Iris pigment epithelial cell (primary cell): ENCODE measurements at places on chromosomes 13 and 19.

- DNase-seq: no peak
Observed at GRCh38 chr19:14814982-14815652, 19.9 kb downstream of the OR7A5 start.

DNA sequence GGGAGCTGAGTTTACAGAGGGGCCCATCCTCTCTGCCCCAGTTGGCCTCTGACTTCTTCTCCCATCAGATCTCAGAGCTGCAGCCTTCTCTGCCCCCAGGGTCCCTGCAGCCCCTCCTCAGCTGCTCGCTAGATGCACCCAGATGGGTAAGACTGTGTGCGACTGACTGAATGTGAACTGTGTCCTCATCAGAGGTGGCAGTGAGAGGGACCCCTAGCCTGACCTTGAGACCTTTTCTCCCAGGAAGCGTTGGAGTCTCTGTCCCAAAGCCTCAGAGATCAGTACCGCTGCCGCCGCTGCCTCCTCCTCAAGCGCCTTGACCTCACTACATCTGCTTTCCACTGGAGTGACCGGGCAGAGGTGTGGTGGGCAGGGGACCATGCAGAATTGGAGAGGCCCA, 2.4 kb downstream of the FAM98C start:
- no peak for DNase-seq

DNA sequence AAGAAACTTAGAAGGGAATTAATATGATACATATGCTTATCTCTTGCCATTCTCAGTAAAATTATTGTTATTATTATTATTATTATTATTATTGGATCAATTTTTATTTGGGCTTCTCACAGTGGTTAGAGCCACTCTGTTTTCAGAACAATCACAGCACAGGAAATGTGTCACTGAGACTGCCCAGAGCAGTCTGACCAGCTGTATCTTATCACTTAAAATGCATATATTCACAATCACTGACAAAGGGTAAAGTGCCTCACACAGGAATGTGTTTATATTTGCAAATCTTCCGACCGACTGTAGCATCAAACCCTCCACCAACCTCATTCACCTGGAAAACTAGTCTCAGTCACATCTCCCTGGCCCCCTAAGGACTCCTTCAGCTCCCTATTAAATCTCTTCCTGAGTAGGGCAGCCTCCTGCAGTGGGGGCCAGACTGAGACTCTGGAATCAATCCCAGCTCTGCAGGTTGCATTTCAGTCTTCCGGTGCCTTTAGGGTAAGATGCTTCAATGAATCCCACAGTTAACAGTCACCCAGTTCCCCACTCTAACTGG, 738.3 kb upstream of the SLITRK5 start:
- DNase-seq: peak; percentile 3

DNA sequence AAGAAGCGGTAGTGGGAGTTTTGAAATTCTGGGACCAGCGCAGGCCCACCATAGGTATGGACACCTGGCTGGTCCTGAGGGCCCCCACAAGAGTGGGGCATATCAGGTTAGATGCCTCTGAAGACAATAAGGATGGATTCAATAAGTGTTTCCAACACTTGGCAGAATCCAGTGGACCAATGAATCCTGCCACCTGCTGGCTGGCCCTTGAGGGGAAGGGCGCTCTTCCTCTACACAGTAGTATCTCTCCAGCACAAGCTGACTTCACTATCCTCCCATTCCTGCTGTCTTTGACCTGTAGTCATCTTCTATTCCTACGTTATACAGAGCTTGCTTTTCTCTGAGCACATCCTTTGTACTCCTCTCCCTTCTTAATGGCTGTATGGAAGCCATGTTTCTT, 199.7 kb upstream of the TSHZ3 start:
- peak; percentile 24 for DNase-seq

DNA sequence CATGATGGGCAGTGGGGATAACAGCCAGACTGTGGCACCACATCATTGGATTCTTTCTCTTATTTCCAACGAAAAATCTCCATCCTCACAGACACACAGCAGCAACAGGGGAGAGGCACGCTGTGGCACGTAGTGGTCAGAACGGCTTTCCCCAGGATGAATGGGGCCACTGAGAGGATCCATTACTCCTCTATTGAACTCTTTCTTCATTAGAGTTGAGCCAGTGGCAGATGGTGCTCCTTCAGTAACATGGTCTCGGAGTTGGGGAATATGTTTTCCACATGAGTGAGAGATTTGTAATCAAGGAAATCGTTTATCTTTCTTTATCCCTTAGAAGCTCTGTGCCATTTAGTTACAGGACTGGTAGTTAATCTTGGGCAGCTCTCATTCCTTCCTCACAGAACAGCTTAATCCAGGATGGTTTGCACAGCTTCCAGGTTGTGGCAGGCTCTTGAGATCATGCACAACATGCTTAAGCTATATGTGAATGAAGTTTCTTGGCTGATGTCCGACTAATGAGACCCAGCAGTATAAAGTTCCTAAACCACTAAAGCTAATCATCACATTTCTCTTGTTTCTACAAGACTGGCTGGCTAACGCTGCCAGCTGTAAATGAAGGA, 180.5 kb upstream of the SLC10A2 start:
- no peak for DNase-seq

DNA sequence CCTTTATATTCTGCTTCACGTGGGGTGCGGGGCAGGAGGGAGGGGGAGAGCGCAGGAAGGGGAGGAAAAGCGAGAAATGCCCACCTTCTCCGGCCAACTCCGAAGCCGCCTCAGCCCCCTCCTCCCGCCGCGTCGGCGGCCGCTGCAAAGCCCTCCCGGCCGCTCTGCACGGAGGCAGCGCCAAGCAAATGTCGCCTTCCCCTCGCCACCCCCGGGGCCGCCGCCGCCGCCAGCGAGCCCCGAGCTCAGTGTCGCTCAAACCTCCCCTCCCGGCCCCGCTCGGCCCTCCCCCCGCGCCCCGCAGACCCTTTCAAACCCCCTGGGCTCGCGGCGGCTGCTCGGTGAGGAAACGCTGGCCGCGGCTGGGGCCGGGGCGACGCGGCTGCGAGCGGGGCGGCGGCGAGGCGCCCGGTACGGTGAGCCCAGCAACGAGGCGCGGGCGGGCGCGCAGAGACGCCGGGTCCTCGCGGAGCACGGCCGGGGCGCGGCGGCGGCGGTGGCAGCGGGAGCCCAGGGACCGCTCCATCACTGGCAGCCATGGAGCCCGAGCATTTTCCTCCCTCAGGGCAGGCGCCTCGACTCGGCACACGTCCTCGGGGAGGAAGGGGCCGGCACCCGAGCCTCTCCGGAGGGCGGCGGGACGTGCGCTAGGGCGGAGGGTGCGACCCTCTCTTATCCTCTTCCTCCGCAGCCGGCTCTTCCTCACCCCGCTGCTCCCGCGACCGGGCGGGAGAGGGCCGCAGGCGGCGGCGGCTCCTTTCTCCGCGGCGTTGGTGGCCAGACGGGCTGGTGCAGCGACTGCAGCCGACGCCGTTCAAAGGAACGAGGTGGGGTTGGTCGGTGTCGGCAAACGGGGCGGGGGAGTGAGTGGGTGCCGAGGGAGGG, 463 bp upstream of the TSC22D1 start:
- DNase-seq: no peak

- DNase-seq: peak; percentile 29
Observed at GRCh38 chr19:54325194-54325621, 12.2 kb upstream of the LILRA5 start.

DNA sequence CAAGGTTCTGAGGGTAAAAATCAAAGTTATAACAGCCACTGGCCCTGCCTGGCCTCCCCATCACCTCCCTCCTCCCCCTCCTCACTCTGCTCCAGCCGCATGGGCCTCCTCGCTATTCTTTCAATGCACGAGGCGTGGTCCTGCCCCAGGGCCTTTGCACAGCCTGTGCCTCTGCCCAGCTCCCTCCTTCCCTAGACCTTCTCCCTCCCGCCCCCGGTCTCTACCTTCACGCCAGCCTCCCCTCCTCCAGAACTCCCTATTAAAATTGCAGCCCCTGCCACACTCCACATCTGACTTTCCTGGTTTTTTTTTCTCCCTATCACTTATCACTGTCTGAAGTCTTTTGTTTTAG, 3.3 kb downstream of the RAX2 start:
- no peak for DNase-seq

GRCh38 chr19:17510220-17510993, 1.0 kb upstream of the PGLS start:
- DNase-seq: no peak

DNA sequence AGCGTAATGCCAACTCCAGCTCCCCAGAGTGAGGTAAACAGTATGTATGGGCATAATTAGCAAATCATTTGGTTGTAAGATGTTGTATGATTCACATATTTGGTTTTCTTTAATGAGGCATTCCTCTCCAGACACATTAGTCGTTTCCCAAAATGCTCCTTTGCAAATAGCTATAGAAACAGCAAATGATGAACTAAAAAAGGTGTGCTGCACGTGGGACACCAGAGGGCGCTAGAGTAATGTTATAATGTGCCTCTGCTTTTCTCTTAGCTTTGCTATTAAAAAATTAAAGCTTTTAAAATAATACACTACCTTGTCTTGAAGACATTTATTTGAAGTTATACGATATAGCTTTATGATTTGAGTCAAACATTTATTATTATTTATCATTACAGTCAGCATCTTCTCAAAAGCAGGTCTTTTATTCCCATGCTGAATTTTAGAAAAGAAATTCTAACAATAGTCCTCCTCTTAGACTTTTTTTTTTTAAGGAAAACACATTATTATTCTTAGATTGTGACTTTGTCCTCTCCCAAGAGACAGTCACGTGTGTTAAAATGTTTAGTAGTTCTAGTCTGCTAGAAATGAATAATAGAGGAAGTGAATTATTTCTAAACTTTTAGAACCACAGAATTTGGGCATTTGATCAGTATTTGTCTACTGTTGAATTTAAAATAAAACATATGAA, 121.6 kb upstream of the FRY start:
- DNase-seq: peak; percentile 58

- DNase-seq: peak; percentile 54
Observed at GRCh38 chr13:32229443-32229842, 85.7 kb downstream of the ZAR1L start.

DNA sequence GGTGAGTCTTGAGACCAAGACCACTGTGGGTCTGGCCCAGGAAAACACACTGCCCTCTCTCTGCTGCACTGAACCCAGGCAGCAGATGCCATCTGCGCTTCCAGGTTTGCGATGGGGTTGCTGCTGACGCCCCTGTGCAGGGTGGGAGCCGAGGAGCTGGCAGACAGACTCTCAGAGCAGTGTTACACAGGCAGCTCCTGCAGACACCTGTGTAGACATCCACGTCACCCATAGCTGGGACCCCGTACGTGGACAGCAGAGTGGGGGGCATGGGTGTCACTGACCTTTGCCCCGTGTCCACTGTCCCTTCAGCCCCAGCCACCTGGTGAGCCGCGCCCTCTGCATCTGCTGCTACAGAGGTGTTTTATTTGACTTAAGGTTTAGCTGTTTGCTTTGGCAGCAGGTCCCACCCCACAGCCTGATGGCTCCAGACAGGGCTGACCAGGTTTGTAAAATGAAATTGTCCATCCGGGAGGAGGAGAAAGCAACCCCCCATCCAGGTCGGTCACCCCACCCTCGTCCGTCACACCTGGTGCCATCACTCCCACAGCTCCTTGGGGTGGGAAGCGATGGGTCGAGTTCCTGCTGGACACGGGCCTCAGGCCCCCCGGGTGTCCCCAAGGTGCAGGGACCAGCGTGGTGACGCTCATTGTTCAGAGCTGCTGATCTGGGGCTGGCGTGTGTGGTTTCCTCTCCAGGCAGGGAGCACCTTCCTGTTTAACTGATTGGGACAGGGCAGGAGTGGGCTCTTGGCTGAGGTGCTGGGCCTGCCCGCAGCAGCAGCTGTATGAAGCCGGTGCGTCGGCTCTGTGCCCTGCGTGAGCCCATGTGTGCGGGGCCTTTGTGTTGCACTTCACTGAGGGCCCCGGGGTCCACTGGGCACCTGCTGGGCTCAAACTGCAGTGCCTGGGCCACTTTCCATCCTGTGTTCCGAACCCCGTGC, 28.4 kb downstream of the MCF2L start:
- no peak for DNase-seq

DNA sequence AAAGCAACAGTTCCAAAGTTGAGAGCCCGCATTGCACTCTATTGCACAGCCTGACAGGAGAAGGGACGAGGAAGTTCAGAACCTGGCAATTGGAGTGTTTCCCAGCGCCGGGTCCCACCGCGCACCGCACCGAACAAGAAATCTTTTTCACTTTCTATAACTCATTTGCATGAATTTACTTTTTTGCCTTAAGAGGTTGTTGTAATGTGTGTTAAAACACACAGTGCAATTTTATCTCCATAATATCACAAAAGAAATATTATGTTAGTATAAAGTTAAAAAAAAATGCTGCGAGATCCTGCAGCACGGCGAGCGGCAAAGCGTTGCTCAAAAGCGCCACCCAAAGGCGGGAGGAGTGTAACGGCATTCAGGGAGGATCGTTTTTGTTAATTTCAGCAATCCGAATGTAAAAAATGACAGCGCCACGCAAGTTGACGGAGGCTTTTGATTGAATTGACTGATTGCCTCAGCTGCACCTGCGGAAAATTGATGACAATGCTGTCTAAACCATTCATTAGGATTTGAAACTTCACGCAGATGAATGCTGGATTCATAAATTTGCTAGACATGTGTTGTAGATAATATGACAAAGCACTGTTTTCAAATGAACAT, 303.6 kb upstream of the ZNF507 start:
- peak; percentile 21 for DNase-seq

GRCh38 chr13:110978390-110978789, 63.5 kb upstream of the ANKRD10 start:
- no peak for DNase-seq

DNA sequence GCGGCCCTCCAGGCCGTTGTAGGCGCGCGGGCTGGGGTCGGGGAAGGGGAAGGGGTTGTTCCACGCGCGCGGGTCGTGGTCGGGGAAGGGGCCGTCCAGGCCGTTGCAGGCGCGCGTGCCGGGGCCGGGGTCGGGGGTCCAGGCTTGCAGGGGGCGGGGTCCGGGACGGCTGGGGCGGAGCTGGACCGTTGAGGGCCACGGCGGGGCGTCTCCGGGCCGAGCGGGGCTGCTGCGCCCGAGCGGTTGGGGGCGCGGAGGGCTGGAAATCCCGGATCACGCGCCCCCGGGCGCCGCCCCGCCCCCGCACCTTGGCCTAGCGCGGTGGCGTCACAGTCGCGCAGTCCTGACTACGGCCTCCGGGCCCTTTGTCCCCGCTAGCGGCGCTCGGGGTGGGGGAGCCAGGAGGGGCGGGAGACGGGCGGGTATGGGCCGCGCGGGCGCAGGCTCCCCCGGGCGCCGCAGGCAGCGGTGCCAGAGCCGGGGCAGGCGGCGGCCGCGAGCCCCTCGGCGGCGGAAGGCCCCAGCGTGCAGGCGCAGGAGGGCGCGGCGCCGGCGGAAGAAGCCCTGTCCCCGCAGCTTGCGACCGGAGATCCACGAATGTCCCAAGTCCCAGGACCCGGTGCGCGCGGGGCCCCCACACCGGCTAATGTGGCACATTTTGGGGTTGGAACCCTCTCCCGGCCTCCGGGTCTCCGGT, 665 bp downstream of the GPX4 start:
- DNase-seq: peak; percentile 72
